RWPE2 (cell line): ENCODE measurements at places on chromosomes 2 and 18.

- H3K27ac ChIP-seq, result no peak overlapping the region
- H3K4me1 ChIP-seq, result no peaks in the 10 kb centered on the region
- no peak overlapping the region for H3K4me3 ChIP-seq
- DNase-seq, result no peak
- H3K36me3 ChIP-seq, result no peaks in the 10 kb centered on the region
- H3K27me3 ChIP-seq, result no peaks in the 10 kb centered on the region
Measured at GRCh38 chr18:13893418-13893760, 21.9 kb downstream of the MC2R start.

GRCh38 chr18:64929036-64929435 is 780.1 kb upstream of the LINC00305 start:
- H3K27me3 ChIP-seq, result no peaks in the 10 kb centered on the region
- H3K4me3 ChIP-seq, result no peak overlapping the region
- H3K4me1 ChIP-seq, result no peaks in the 10 kb centered on the region
- no peaks in the 10 kb centered on the region for H3K36me3 ChIP-seq
- DNase-seq, result no peak

DNA sequence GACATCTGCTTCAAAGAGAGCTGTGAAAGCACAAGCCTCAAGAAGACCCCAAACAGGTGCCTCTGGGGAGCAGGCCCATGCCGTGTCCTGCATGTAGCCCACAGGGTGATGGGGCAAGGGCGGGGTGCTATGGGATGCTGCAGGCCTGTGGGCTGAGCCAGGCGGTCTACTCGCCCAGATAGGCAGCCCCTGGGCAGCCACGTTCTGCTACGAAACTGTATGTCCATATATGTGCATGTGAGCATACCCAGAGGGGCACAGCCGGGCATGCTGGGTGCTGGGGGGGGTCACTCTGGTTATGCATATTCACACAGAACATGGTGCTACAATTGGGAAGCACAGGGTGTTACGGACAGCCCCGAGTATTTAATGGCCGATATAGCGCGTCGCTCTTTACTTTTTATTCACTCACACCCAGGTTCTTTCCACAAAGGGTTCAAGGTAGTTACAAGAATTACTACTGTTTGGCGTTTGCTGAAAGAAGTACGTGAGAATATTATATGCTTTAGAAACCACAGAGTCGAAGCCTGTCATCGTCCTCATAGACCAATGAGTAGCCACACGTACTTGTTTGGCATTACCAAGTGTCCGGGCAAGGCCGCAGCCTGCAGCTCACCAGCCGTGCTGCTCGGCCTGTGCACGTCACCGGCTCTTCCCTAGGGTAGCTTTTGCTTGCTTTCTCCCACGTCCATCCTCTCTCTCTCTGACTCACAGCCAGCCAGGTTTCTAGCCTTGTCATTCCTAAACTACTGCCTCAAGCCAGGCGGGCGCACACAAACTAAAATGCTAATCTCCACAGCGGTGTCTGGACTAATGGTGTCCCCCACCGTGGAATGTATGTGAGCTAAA is 14.4 kb downstream of the MTERF4 start:
- no peak overlapping the region for H3K4me3 ChIP-seq
- H3K4me1 ChIP-seq, result no peaks in the 10 kb centered on the region
- DNase-seq, result no peak
- peaks cover 57% of the 10 kb centered on the region for H3K36me3 ChIP-seq

GRCh38 chr18:8982416-8983183 is 119.9 kb upstream of the NDUFV2 start:
- H3K4me1 ChIP-seq, result peaks cover 26% of the 10 kb centered on the region
- no peak for DNase-seq
- H3K4me3 ChIP-seq, result no peak overlapping the region
- H3K27me3 ChIP-seq, result no peaks in the 10 kb centered on the region
- H3K36me3 ChIP-seq, result no peaks in the 10 kb centered on the region

DNA sequence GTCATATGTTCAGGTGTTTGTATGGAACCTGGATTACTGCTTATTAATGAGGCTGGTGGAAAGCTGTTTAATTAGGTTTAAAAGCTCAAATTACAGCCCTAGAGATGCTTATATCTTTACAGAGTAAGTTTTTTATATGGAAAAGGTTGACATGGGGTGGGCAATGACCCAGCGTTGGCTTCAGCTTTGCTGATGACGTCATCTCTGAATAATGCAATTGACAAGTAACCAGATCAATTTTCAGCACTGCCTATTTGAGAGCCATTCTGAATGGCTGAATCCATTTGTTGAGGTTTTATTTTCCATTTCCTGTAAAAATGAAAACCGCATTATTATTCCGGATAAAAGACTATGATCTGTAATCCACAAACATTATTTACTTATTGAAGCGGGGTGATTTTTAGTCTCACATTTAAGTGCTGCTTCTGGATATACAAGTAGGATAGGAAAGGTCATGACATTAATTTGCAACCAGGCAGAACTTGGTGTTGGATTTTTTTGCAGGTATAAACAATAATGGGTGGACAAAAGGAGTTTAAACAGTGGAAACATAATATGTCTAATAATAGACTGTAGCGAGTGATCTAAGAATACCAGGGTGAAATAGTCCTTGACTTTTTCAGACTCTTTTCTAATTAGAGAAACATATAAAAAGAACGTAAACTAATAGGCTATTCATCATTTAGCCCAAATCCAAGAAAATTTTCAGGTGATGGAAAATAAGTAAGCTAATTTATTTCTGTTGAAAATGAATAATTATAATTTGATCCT is 2.7 kb downstream of the PPP1R1C start:
- no peaks in the 10 kb centered on the region for H3K36me3 ChIP-seq
- DNase-seq, result no peak
- H3K27me3 ChIP-seq, result no peaks in the 10 kb centered on the region
- no peak overlapping the region for H3K27ac ChIP-seq
- H3K4me3 ChIP-seq, result no peak overlapping the region

- H3K27ac ChIP-seq, result no peak overlapping the region
- H3K27me3 ChIP-seq, result no peaks in the 10 kb centered on the region
- no peaks in the 10 kb centered on the region for H3K36me3 ChIP-seq
- no peak overlapping the region for H3K4me3 ChIP-seq
- DNase-seq, result no peak
- no peaks in the 10 kb centered on the region for H3K4me1 ChIP-seq
Measured at GRCh38 chr2:57044931-57045635, 861.3 kb downstream of the CCDC85A start.

- peaks cover 49% of the 10 kb centered on the region for H3K4me1 ChIP-seq
- H3K27ac ChIP-seq, result peak overlapping the region; percentile 99
- no peak overlapping the region for H3K4me3 ChIP-seq
- H3K36me3 ChIP-seq, result no peaks in the 10 kb centered on the region
Measured at GRCh38 chr2:20235655-20236305, 10.8 kb upstream of the SDC1 start.

- DNase-seq, result no peak
- no peak overlapping the region for H3K4me3 ChIP-seq
- no peaks in the 10 kb centered on the region for H3K27me3 ChIP-seq
- H3K36me3 ChIP-seq, result no peaks in the 10 kb centered on the region
- no peak overlapping the region for H3K27ac ChIP-seq
Measured at GRCh38 chr2:229037621-229038020, 233.5 kb downstream of the PID1 start.

DNA sequence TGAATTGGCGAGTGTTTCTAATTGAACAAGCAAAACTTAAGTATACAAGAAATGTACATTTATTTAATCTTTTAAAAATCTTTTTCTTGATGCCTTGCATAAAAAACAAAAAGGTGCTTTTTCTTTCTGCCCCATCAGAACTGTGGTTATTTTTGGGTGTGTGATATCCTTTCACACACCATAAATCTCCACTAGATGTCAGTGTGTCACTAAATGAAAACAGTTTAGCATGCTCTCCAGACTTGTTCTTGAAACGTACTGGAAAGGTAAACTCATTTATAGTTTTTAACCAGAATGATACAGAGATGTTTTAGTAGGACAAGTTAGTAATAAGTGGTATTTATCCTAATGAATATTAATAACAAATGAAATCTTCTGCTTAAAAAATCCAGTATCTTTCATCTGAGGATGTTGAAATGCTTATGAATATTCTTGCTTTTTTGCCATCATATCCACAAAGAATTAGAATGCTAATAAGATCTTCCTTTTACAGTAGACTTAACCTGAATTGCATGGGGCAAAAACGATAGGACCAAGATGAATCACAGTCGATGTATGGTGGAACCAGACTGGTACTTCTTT is 96.8 kb downstream of the UBE2E3 start:
- peaks cover 26% of the 10 kb centered on the region for H3K4me1 ChIP-seq
- H3K27me3 ChIP-seq, result no peaks in the 10 kb centered on the region
- H3K36me3 ChIP-seq, result no peaks in the 10 kb centered on the region; the same call in 1 of the 2 replicates

GRCh38 chr18:8375249-8375648 is 234.0 kb upstream of the RAB12 start:
- H3K27me3 ChIP-seq, result no peaks in the 10 kb centered on the region
- H3K27ac ChIP-seq, result no peak overlapping the region
- no peaks in the 10 kb centered on the region for H3K36me3 ChIP-seq
- DNase-seq, result no peak
- no peak overlapping the region for H3K4me3 ChIP-seq
- peaks cover 10% of the 10 kb centered on the region for H3K4me1 ChIP-seq

DNA sequence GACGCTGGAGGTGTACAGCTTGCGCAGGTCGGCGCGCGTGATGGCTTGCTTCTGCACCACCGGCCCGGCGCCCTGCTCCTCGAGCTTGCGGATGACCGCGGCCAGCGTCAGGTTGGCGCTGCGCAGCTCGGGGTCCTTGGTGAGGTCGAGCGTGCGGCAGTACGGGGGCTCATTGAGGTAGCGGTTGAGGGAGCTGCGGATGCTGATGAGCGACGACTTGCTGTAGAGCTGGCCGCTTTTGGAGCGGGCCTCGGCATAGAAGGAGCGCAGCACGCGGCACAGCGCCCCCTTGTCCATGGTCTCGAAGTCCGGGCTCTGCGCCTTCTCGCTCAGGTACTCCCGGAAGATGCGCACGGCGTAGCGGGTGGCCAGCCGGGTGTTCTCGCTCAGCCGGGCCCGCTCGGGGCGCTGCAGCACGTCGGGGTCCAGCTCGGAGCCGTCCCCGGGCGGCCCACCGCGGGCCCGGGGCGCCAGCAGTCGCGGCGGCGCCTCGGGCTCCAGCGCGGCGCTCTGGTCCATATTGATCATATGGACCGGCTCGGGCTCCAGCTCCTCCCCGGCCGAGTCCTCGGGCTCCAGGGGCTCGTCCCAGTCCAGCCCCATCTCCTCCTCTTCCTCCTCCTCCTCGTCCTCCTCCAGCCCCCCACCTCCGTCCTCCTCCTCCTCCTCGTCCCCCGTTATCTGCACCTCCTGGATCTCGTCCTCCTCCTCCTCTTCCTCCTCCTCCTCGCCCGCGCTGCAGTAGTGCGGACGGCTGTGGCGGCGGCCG is 523 bp downstream of the KCTD1 start:
- no peaks in the 10 kb centered on the region for H3K27me3 ChIP-seq
- peak overlapping the region; percentile 98 for H3K4me3 ChIP-seq
- peak; percentile 73 for DNase-seq
- peaks cover 29% of the 10 kb centered on the region for H3K4me1 ChIP-seq
- H3K36me3 ChIP-seq, result peaks cover 39% of the 10 kb centered on the region

- no peak overlapping the region for H3K27ac ChIP-seq
- H3K36me3 ChIP-seq, result no peaks in the 10 kb centered on the region
- no peaks in the 10 kb centered on the region for H3K4me1 ChIP-seq
Measured at GRCh38 chr2:129923265-129924091, 56.0 kb upstream of the RAB6C start.

- no peaks in the 10 kb centered on the region for H3K36me3 ChIP-seq
- no peaks in the 10 kb centered on the region for H3K4me1 ChIP-seq
- DNase-seq, result no peak
- H3K4me3 ChIP-seq, result no peak overlapping the region
- no peaks in the 10 kb centered on the region for H3K27me3 ChIP-seq
Measured at GRCh38 chr2:53170466-53170865, 597.1 kb upstream of the CHAC2 start.

- H3K4me3 ChIP-seq, result no peak overlapping the region
- no peaks in the 10 kb centered on the region for H3K4me1 ChIP-seq
- no peaks in the 10 kb centered on the region for H3K36me3 ChIP-seq
Measured at GRCh38 chr2:129242269-129242668, 737.2 kb upstream of the RAB6C start.

- H3K27ac ChIP-seq, result no peak overlapping the region
- peaks cover 10% of the 10 kb centered on the region for H3K36me3 ChIP-seq
- DNase-seq, result no peak
- no peaks in the 10 kb centered on the region for H3K27me3 ChIP-seq
- peaks cover 10% of the 10 kb centered on the region for H3K4me1 ChIP-seq
Measured at GRCh38 chr18:48813321-48813720, 137.4 kb downstream of the SMAD7 start.

- no peak overlapping the region for H3K27ac ChIP-seq
- no peaks in the 10 kb centered on the region for H3K4me1 ChIP-seq
- DNase-seq, result no peak
Measured at GRCh38 chr18:8358033-8358765, 251.0 kb upstream of the RAB12 start.

- H3K4me1 ChIP-seq, result no peaks in the 10 kb centered on the region
- no peaks in the 10 kb centered on the region for H3K36me3 ChIP-seq
- H3K27me3 ChIP-seq, result no peaks in the 10 kb centered on the region
- no peak overlapping the region for H3K27ac ChIP-seq
- H3K4me3 ChIP-seq, result no peak overlapping the region
Measured at GRCh38 chr2:236548179-236548921, 21.3 kb upstream of the ACKR3 start.

GRCh38 chr18:47984991-47985390 is 54.5 kb upstream of the SMAD2 start:
- H3K4me1 ChIP-seq, result no peaks in the 10 kb centered on the region
- no peak overlapping the region for H3K4me3 ChIP-seq
- no peak for DNase-seq

- H3K36me3 ChIP-seq, result no peaks in the 10 kb centered on the region
- H3K27me3 ChIP-seq, result no peaks in the 10 kb centered on the region
- no peak for DNase-seq
- no peak overlapping the region for H3K4me3 ChIP-seq
Measured at GRCh38 chr18:54878659-54879358, 50.5 kb downstream of the RAB27B start.

DNA sequence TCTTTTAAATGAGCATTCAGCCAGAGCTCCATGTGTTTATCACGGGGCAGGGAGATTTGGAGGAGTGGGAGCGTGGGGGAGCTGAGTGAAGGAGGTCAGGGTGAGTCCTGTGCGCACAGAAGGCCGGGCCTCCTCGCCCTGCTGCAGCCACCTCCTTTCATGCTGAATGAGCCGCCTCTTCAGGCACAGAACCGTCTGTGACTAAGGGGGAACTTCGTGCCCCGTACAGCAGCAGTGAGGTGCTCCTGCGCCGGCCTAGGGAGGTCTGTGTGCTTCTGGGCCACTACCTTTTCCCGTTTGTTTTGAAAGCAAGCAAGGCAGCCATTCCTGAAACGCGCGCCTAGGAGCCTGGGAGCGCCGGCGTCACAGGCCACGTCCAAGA is 27.1 kb upstream of the ZNF516 start:
- no peak overlapping the region for H3K4me3 ChIP-seq
- H3K27ac ChIP-seq, result no peak overlapping the region
- peaks cover 4% of the 10 kb centered on the region for H3K4me1 ChIP-seq
- H3K36me3 ChIP-seq, result no peaks in the 10 kb centered on the region
- DNase-seq, result no peak

- DNase-seq, result no peak
- no peak overlapping the region for H3K27ac ChIP-seq
- no peak overlapping the region for H3K4me3 ChIP-seq
- no peaks in the 10 kb centered on the region for H3K36me3 ChIP-seq
Measured at GRCh38 chr2:18117592-18117991, 239.1 kb downstream of the KCNS3 start.
